ENCODE measurements at places on chromosomes 16 and 17. TPM values are rescaled to one million over a fixed set of nuclear protein-coding genes. Genes with fewer than 3 reads are reported as not detected.

DNA sequence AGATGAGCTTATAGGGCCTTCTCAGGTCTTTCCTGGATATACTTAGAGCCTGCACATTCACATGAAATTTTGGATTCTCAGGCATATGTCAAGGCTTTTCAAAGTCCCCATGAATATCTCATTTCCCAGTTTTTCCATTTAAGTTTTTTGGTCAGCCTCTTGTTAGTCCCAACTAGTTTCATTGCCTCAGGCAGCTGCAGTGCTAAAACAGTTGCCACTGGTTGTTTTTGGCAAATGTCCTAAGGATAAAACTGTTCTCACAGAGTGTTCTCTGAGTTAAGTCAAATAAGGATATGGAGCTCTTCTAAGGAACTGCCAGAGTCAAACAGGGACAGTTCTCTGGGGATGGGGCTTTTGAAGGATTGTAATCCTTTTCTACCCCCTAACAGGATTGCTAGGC, 39.9 kb upstream of the ABCC11 start:
- DNase-seq, result peak; percentile 11

Gene PSKH1
- total RNA-seq, result 22.8 TPM

DNA sequence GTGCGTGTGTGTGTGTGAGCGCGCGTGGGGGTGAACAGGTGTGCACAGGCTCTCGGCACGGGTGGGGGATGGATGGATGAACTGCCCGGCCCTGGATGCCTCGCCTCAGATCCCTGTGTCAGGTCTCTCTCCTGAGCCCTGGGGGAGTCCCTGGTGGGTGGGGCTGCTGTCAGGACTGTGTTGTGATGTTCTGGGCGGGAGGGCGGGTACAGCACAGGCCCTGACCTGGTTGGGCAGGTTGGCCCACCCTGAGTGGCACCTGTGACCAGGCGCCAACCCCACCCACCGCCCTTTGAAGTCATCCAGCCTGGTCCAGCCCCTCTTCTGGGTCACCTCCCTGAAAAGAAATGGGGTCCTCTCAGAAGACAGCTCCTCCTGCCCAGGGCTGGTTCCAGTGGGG, 41.6 kb upstream of the TAC4 start:
- no peak for DNase-seq

Gene TP53TG3B
- total RNA-seq, result not detected

DNA sequence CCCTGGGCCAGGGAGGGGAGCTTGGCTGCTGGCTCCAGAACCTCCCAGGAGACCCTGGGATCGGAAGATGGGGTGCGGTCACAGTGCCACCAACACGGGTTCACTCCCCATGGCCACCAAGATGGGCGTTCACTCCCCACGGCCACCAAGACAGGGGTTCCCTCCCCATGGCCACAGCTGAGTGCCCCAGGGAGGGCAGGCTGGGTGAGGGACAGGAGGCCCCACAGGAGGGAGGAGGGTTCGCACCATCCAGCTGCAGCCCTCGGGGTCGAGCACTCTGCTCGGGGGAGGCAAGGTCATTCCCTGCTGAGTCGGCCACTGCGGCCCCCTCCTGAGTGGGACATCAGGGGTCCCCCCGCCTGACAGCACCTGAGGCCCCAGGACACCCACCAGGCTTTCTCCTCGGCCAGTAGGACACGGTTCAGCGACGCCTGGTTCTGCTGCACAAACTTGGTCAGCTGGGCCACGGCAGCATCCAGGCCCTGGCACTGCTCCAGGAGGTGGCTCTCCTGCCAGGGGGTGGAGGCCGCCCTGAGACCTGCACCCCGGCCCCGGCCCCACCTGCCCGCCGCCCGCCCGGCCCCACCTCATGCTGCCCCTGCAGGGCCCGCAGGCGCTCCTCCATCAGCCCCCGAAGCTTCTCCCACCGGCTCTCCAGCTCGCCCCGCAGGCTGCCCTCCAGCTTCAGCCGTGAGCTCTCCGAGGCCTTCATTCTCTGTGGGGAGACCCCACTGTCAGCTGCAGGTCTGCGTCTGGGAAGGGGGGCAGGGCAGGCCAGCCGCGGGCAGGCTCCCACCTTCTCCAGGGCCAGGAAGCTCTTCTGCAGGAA, 5.9 kb downstream of the CCDC154 start:
- no peak for DNase-seq

DNA sequence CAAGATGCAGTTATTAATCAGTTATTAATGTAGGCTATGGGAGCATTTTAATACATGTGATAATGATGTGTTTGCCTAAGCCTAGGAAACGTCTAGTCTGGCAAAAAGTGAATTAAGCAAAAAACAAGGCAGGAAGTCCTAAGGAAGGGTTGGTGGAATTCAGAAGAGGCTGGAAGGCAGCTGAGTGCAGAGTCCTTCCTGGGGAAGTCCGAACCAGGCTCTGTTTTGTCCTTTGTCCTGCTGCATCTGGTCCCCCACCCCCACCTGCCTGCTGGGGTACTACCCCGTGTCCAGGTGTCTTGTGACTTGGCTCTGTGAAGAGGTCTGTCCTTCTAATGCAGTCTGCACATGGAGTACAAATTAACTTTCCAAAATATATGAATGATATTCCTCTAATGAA, 1.5 kb upstream of the MYH10 start:
- no peak for DNase-seq

DNA sequence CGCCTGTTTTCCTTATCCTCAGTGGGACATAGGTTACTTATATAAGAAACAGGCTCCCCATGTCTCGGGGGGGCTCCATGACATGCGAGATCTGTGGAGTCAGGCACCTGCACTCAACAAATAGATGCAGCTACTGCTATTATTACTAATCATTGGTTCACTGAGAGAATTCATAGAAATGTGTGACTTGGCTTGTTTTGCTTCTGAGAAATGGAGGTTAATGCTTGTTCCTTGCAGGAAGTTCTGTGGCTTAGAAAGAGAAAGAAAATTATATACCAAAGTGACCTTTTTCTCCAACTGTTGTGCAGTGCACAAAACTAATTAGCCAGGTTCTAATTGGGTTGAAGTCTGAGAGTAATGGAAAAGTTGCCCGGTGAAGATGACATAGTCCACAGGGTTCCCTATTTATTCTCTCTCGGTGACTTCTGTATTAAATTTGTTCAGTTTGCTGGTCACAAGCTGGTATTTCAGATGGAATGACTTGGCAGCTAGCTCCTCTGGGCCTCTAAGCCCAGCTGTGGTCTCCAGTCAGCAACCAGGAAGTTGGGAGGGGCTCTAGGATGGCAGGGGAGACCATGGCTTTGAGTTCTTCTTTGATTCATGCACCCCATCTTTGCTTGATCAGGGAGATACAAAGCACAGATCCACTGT, 17.6 kb upstream of the MAF start:
- no peak for DNase-seq

Gene NACA2
- total RNA-seq, result not detected

DNA sequence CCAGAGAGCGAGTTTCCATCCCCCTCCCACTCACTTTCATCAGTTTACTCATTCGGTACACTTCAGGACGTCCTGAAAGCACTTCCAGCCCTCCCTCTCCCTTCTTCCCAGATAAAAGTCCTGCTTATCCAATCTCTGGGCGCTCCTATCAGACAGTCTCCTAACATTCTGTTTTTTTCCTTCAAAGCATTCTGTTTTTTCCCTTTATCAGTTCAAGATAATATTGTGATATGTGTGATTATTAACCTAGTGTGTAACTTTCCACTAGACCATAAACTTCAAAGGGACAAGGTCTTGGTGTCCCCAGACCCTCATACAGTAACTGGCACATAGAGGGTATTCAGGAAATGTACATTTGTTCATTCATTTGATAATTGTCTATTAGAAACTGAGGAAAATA, 24.4 kb upstream of the C16orf87 start:
- no peak for DNase-seq

Measured in mammary epithelial cell (primary cell).